ENCODE measurements at places on chromosomes 4 and X.

DNA sequence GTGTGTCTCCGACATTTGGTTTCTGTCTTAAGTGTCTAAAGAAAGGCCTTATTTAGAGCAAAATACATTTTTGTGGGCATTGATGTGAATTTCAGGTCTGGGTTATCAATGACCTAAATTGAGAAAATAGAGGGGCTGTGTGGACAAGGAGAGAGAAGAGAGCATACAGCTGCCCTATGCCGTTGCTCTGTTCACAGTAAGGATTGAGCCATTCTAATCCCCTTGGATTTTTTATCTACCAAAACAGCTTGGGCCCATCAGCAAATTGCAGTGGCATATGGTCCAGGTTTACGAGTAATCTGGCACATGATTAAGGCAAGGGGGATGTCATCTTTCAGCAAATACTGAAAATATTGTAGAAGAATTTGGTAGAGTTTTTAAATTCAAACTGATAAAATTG lies 210.2 kb downstream of the ANTXR2 start:
- no peak for DNase-seq

- DNase-seq = no peak
Measured at GRCh38 chr4:23973308-23973855, 83.5 kb upstream of the PPARGC1A start.

DNA sequence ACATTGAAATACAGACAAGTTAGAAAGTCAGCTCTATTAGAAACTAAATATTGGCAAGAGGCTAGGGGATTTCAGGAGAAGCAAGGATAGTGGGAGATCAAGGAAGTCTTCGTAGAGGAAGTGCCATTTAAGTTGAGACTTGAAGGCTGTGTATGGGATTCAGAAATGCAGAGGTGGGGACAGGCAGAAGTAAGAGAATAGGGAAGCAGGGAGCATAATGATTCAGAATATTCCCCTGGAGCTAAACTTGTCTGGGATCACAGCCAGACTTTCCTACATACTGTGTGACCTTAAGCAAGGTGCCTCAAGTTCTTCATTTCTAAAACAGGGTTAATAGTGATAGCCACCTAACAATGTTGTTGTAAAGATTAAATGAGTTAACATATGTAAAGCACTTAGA lies 108.8 kb downstream of the DDIT4L start:
- no peak for DNase-seq

DNA sequence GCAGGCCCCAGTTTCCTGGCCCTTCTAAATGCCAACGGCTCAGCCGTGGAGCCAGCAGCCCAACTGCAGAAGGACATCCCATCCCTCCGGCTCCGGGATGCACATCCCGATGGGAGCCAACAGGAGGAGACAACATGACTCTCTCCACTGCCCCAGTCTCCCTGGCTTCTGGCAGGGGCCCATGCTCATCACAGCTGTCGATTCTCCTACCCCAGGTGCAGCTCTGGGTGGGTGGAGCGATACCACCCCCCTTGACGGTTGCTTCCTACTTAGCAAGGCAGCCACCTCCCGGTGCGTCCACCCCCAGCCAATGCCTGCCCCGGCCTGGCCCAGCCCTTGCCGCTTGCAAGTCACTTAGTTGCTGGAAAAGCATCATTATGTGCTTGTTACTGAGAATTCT lies 19.5 kb downstream of the ZNF275 start:
- no peak for DNase-seq

DNA sequence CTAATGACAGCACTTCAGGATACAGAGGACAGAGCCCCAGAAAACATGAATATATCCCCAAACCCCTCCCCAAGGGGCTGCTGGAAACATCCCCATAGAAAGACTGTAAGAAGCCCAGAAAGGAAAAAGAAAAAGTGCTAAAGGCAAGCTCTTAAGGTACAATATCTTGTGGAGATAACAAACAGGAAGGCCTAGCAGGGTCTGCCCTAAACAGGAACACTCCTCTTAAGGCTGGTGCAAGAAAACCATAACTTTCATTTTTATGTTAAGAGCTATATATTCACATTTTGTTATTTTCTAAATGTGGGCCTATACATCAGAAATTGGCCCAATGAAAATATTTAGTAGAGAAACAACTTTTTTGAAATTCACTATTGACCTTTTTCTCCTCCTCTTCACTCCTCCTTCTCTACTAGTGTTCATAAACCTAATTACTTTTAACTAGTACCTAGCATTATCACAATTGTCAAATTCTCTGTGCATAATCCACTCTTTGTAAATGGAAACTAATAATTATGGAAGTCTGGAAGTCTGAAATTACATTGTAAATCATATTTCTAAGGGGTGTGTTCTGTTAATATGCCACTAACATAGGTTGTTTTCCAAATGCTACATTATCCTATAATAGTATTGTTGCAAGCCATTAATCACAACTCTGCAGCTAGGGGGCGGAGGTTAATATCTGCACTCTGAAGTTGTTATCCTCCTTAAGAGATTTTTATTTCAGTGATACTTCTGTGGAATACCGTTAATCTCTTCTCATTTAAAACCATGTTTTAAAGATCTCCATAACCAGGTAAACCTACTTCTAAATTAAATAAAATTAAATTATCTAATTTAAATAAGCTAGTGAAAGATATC lies 59.8 kb downstream of the CASK start:
- DNase-seq = no peak

DNA sequence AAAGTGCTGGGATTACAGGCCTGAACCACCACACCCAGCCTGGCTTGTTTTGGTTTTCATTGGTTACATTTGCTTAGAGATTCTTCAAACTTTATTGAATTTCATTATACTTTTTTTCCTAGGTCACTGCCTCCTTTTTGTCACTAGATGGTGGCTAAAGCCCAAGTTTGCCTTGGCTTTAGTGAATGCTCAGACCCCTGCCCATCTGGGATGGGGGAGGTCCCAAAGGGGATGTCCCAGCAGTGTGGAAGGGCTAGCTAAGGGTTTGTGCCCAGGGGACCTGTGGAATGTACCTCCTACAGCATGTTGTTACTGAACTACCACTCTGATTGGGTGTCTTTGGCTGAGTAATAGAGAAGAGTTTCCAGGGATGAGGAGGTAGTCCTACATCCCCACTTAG lies 58.4 kb downstream of the CEP135 start:
- no peak for DNase-seq

- DNase-seq = no peak
Measured at GRCh38 chrX:129496625-129497024, 26.7 kb downstream of the SMARCA1 start.

GRCh38 chr4:145055533-145056257 lies 42.3 kb downstream of the ANAPC10 start:
- no peak for DNase-seq

DNA sequence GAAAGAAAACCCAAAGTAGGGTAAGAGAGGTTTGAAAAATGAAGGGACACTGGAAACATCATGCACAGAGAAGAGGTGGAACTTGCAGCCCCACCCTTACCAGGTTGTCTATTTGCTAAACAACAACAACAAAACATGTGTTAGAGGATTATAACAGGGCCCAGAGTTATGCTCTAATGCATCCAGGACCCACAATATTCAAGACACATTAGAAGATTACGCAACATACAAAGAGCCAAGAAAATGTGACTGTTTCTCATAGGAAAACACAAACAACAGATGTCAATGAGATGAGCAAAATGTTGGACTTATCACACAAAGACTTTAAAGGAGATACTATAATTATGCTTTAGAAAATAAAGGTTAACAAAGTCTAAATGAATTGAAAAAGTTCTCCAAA lies 128.5 kb downstream of the LRBA start:
- DNase-seq = no peak

DNA sequence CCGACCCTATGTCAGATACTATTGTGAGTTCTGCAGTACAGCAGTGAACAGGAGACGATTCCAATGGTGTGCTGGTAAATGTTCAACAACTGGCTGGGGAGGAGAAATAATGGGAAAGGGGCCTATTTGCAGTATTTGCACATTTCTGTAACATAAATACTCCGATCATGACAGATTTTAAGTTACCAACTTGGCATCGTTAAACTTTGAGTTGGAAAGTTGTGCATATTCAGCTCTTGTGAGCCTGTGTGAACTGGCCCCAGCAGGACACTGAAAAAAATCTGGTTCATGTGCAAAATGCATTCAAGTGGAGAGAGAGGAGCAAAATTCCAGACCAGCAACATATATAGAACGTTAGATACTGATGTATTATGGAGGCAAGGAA lies 175.0 kb downstream of the MAPK10 start:
- DNase-seq = no peak

DNA sequence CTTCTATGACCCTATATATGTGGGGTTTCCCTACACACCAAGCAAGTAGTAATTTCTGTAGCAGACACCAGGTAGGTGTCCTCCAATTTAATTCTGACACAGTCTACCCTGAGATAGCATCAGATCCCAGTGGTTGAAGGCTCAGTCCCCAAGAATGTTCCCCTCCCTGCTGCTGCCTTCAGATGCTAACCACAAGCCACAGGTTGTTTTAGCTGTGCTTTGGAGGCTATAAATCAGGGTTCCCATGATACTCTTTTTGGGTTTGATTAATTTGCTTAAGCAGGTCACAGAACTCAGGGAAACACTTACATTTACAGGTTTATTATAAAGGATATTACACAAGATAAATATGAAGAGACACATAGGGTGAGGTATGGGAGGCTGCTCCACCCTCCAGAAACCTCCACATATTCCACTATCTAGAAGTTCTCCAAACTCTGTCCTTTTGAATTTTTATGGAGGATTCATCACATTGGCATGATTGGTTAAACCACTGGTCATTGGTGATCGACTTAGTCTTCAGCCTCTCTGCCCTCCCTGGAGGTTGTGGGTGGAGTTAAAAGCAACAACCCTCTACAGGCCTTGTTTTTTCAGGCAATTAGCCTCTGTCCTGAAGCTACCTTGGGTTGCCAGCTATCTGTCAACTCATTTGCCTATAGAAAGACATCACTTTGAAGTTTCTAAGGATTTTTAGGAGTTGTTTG lies 50.8 kb downstream of the GRIA2 start:
- no peak for DNase-seq

- DNase-seq = no peak
Measured at GRCh38 chrX:144791298-144791697, 456.0 kb upstream of the SPANXN1 start.

DNA sequence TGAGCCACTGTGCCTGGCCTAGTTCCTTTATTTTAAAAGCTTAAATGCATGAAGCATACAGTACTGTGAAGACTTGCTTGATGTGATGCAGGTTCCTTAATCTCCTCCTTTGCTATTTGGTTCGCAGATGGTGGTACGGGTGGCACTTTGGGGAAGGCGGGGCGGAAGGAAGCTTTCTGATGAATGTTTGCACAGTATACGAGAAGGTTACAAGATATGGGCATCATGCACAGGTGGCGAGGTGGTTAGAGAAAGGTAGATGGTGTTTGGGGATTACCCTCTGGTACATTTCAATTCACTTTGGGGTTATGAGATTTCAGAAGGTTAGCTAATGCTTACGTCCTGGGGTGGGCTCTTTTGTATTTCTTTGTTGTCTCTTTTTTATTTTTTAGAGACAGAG lies 17.2 kb downstream of the RHOH start:
- no peak for DNase-seq

- DNase-seq = no peak
Measured at GRCh38 chrX:69361311-69361845, 142.7 kb upstream of the NALF2 start.

GRCh38 chrX:19063030-19063429 lies 59.2 kb downstream of the ADGRG2 start:
- no peak for DNase-seq

GRCh38 chrX:45876206-45876605 lies 669.0 kb downstream of the ZNF674 start:
- DNase-seq = no peak

GRCh38 chrX:56505866-56506265 lies 57.6 kb upstream of the UBQLN2 start:
- no peak for DNase-seq

Data from right atrium auricular region (tissue), 2 donors.